Gastrocnemius medialis (tissue), 4 donors: ENCODE measurements at places on chromosomes 11 and 22. TPM values are rescaled to one million over a fixed set of nuclear protein-coding genes. Genes with fewer than 3 reads are reported as not detected.

Gene OR51E2
- total RNA-seq, result not detected

DNA sequence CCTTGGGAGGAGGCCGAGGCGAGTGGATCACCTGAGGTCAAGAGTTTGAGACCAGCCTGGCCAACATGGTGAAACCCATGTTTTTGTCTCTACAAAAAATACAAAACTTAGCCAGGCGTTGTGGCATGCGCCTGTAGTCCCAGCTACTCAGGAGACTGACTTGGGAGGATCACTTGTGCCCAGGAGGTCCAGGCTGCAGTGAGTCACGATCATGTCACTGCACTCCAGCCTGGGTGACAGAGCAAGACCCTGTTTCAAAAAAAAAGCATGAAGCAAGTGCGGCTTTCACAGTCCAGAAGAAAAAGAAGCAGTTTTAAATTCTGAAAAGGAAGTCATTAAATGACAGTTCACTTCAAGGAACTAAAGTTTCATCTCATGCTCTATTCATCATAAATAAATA, 7.1 kb upstream of the LTO1 start:
- no peaks in the 10 kb centered on the region for H3K27me3 ChIP-seq
- no peaks in the 10 kb centered on the region for H3K36me3 ChIP-seq
- H3K4me1 ChIP-seq, result peaks cover 8% of the 10 kb centered on the region
- no peak overlapping the region for H3K4me3 ChIP-seq
- DNase-seq, result no peak

DNA sequence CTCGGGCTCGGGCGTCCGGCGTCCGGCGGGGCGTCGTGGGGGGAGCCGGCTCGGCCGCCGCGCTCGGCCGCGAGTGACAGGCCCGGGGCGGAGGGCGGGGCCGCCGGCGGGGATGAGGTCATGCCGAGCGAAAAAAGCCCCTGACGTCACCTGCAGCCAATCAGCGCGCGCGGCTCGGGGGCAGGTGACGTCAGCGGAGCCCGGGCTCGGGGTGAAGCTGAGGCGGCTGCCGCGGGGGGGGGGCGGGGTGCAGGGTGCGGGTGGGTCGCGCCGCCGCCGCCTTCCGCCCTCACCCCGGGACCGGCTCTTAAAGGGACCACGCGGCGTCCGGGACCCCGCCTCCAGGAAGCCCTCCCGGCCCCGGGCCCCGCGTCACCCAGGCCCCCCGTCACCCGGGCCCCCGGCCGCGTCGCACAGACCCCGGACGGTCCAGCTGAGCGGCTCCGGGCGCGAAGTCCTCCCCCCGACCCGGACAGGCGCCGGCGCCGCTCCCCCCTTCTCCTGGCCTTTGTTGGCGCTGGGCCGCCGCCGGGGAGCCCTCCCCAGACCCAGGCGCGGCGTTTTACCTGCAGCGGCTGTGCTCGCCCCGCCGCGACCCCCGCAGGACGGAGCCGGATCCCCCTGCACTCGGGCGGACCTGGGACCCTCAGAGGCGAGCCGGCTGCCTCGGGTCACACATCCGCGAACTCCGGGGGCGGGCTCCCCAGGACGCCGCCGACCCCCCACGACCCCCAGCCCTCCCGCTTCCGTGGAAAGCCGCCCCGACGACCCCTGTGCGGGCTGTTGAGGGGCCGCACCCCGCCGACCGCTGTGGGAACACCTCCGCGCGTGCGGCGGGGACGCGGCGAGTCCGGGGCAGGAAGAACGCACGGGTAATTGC, at the start of gene DUSP8:
Gene DUSP8, minus strand, starts transcription at position 75 of the 880 bp plus-strand sequence. CDS start 6,445 bp downstream, outside the sequence.
- H3K27ac ChIP-seq, result peak within 1 kb of the TSS; percentile 91
- no peaks in the 10 kb centered on the region for H3K27me3 ChIP-seq
- peaks cover 54% of the 10 kb centered on the region for H3K4me1 ChIP-seq
- DNase-seq, result peak; percentile 86
- H3K36me3 ChIP-seq, result no peaks in the 10 kb centered on the region

DNA sequence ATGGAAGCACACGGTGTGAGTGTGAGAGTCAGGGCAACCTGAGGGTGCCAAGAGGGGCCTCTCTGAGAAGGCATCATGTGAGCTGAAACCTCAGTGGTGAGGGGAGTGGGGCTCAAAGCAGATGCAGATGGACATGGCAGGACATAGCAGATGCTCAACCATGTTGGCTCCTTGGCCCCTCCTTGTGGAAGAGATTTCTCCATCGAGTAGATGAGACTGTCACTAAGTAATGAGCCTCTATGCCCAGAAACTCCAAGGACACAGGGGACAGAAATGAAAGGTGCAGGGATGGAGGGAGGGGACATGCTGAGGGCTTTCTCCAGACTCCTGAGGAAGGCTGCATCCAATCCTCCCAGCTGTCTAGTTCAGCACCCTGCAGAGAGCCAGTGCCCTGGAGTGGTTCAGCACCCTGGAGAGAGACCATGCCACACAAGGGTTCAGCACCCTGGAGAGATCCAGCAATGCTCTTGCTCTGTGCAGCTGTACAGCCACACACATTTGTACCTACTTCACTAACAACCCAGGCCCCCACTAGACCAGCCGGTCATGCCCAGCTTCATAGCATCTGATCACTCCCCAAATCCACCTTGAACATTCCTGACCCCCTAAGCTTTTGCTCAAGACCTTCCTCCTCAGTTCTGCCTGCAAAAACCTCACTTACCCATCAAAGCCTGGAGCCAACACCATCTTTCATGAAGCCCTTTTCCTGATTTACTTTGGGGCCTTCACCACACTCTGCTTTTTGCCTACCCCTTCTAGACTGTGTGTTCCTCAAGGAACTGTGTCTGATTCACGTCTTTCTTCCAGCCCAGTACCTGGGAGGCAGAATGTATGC, 252.0 kb downstream of the CTTN start:
- no peak for DNase-seq
- no peak overlapping the region for H3K4me3 ChIP-seq
- H3K36me3 ChIP-seq, result no peaks in the 10 kb centered on the region
- peaks cover 3% of the 10 kb centered on the region for H3K27me3 ChIP-seq
- no peak overlapping the region for H3K27ac ChIP-seq

Gene MS4A12
- total RNA-seq, result not detected

DNA sequence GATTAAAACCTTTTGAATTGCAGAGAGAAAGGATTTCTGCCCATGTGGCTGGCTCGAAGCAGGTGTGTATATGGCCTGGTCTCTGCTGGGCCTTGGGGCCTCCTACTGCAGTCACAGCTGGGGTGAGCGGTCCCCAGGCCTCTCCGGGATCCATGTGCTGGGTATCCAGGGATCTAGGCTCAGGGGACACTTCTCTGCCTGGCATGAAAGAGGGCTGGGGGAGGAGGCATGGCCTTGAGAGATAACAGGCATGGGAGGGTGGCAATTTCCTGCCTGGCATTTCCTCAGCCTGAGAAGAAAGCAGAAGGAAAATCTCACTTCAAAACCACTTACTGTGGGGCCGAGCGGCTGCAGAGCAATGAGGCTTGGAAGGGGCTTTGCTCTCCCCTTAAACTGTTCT, 20.3 kb upstream of the PARVG start:
- H3K27ac ChIP-seq, result no peak overlapping the region
- no peak for DNase-seq
- H3K4me3 ChIP-seq, result no peak overlapping the region
- no peaks in the 10 kb centered on the region for H3K4me1 ChIP-seq
- no peaks in the 10 kb centered on the region for H3K27me3 ChIP-seq

Gene GRAP2
- total RNA-seq, result not detected

Gene YPEL4
- total RNA-seq, result 0.55 TPM

DNA sequence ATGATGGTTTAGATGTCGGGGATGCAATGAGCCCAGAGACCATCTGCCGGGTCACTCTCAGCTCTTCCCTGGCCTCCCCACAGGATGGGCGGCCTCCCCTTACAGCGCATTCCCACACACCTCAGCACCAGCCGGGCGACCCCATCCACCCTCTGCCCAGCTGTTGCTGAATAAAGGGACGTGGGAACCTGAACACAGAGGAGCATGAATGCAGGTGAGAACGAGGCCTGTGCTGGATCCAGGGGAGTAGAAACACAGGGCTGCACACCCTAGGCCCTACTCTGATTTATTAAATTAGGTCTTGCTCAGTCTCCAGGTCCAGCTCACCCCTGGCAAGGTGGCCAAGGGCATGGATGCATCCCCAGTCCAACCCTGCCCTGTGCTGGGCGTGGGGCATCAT, 180.5 kb downstream of the CTTN start:
- no peak overlapping the region for H3K4me3 ChIP-seq
- no peak for DNase-seq
- H3K27me3 ChIP-seq, result no peaks in the 10 kb centered on the region

GRCh38 chr22:27882507-27883290, 36.4 kb downstream of the PITPNB start:
- H3K27ac ChIP-seq, result no peak overlapping the region
- no peaks in the 10 kb centered on the region for H3K36me3 ChIP-seq
- H3K4me3 ChIP-seq, result no peak overlapping the region
- no peaks in the 10 kb centered on the region for H3K27me3 ChIP-seq
- DNase-seq, result no peak
- H3K4me1 ChIP-seq, result peaks cover 19% of the 10 kb centered on the region

DNA sequence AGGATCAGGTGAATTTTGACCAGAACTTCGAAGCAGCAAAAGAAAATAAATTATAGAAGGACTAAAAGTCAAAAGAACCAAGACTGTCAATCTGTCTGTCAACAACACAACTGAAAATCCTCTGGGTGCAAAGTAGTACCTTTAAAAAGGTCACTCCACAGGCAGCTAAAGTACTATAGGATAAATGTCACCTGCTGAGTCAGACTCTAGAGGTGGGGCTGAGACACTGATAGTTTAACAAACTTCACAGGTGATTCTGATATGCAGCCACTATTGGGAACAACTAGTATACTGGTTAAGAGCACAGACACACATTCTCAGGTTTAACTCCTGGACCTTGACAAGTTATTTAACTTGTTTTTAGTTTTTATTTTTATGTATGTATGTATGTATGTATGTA, 107.3 kb downstream of the FCHSD2 start:
- no peaks in the 10 kb centered on the region for H3K36me3 ChIP-seq
- H3K4me3 ChIP-seq, result no peak overlapping the region
- H3K4me1 ChIP-seq, result peaks cover 7% of the 10 kb centered on the region
- H3K27ac ChIP-seq, result no peak overlapping the region
